A673 (cell line): ENCODE measurements at places on chromosomes 6 and 20.

DNA sequence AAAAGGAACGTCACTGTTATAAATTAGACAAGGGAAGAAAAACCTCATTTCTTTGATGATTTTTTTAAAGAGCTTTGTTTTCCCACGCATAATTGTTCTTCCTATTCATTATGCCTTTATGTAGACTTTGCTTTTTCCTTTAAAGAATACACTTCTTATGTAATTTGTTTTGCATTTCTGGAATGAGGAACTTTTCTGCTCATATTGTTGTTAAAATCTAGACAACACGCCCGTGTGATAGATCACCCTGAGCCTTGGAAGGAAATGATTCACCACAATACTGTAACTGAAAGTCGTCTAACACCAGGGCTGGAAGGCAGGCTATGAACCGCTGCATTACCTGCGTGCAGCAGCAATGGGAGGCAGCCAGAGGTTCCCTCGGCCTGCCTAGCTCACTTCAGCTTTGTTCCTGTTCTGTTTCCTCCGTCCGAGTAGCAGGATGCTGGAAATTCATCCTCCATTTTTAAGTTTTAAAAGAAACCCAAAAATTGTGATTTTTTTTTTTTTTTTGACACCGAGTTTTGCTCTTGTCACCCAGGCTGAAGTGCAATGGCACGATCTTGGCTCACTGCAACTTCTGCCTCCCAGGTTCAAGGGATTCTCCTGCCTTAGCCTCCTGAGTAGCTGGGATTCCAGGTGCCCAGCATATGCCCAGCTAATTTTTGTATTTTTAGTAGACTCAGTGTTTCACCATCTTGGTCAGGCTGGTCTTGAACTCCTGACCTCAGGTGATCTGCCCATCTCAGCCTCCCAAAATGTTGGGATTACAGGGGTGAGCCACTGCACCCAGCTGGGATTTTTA, 49.6 kb upstream of the ZNF217 start:
- peaks cover 10% of the 10 kb centered on the region for H3K4me1 ChIP-seq
- no peak overlapping the region for H3K4me3 ChIP-seq
- no peaks in the 10 kb centered on the region for H3K36me3 ChIP-seq
- DNase-seq: no peak
- no peaks in the 10 kb centered on the region for H3K27me3 ChIP-seq

DNA sequence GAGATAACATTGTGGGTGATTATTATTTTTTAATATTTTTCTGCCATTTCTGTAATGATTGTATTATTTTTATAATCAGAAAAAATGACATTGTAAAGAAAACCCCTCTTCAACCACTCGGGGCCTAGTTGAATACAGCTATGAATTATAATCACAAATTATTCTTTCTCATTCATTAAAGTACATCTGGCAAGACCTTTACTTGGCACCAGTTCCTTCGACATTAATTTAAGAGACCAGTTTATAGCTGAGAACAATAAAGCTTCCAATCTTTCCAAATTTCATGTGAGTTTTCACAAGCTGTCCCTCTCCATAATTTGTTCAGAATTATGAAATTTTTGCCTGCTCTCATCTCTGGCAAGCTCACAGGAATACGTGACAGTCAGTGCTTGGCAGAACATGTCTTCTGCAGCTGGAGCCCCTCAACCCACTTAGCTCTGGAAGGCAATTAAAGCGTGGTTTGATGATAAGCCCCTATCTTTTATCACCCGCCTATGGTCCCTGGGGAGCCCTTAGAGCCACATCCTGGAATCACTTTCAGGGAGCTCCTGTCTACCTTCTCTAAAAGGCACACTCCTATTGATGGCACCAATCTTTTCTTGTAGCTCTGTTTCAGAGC, 237.2 kb upstream of the PRND start:
- H3K36me3 ChIP-seq: no peaks in the 10 kb centered on the region
- peaks cover 95% of the 10 kb centered on the region for H3K4me1 ChIP-seq
- H3K27me3 ChIP-seq: no peaks in the 10 kb centered on the region

- H3K4me3 ChIP-seq: no peak overlapping the region
- H3K27me3 ChIP-seq: no peaks in the 10 kb centered on the region
- H3K36me3 ChIP-seq: no peaks in the 10 kb centered on the region
- H3K27ac ChIP-seq: no peak overlapping the region
- no peak for DNase-seq
These were observed 10.8 kb downstream of the RSPO3 start for GRCh38 chr6:127129251-127129650.

DNA sequence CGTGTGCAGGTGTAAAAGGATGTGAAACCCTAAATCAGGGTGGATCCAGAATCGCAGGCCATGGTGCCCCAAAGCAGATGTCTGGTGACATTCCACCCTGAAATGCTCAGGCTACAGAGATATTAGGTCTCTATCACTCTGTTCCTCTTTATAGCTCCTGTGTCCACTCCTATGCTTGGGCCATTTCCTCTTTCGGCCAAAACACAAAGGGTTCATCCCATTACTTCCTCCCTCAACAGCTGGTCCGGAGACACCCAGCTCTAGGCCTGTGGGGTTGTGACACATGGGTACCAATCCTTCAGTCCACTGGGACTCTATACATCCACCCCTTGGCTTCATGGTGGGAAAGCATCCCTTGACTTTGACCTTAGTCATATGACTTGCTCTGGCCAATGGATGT, 1.7 kb upstream of the SIGLEC1 start:
- H3K4me1 ChIP-seq: no peaks in the 10 kb centered on the region
- DNase-seq: no peak
- no peaks in the 10 kb centered on the region for H3K36me3 ChIP-seq
- H3K4me3 ChIP-seq: no peak overlapping the region

- no peaks in the 10 kb centered on the region for H3K36me3 ChIP-seq
- H3K27me3 ChIP-seq: no peaks in the 10 kb centered on the region
- no peak for DNase-seq
- no peak overlapping the region for H3K27ac ChIP-seq
- no peaks in the 10 kb centered on the region for H3K4me1 ChIP-seq
- H3K4me3 ChIP-seq: no peak overlapping the region
These were observed 3.8 kb upstream of the NAPB start for GRCh38 chr20:23425129-23425528.

- no peaks in the 10 kb centered on the region for H3K36me3 ChIP-seq
- peak; percentile 25 for DNase-seq
- no peaks in the 10 kb centered on the region for H3K27me3 ChIP-seq
- no peaks in the 10 kb centered on the region for H3K4me1 ChIP-seq
- H3K27ac ChIP-seq: no peak overlapping the region
These were observed 648.8 kb upstream of the AGPAT4 start for GRCh38 chr6:161922631-161923119.
